Right renal cortex interstitium (tissue), 3 donors: ENCODE measurements at places on chromosomes 11 and 22. TPM values are rescaled to one million over a fixed set of nuclear protein-coding genes. Genes with fewer than 3 reads are reported as not detected.

The PANX2 gene
- polyA plus RNA-seq = 0.65 TPM

The GCAT gene
- 12.6 TPM for polyA plus RNA-seq

The ACTN3 gene
- 0.53 TPM for polyA plus RNA-seq

The SNX32 gene
- 1.3 TPM for polyA plus RNA-seq

The SHISAL1 gene
- polyA plus RNA-seq = 2.4 TPM

The CXCR5 gene
- polyA plus RNA-seq = not detected

The LRRC55 gene
- 6.4 TPM for polyA plus RNA-seq
